Activated naive CD4-positive, alpha-beta T cell (primary cell): ENCODE measurements at places on chromosomes 3 and 15.

DNA sequence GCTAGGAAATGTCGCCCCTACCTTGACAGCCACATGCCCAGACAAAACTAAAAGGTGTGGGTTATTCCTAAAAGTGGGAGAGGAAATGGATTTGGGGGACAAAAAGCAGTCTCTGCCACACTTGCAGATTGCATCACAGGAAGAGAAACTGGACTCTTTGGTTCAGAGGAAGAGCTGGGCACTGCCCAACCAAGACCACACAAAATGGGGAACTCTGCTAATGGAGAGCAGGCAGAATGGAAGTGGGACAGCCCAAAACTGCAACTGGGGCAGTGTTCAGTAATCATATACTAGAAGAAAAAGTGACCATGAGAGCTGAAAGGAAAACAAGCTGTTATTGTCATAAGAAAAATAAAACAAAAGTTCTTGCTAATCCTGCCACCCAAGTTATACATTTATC lies 138.9 kb upstream of the FRMD4B start:
- DNase-seq: no peak

DNA sequence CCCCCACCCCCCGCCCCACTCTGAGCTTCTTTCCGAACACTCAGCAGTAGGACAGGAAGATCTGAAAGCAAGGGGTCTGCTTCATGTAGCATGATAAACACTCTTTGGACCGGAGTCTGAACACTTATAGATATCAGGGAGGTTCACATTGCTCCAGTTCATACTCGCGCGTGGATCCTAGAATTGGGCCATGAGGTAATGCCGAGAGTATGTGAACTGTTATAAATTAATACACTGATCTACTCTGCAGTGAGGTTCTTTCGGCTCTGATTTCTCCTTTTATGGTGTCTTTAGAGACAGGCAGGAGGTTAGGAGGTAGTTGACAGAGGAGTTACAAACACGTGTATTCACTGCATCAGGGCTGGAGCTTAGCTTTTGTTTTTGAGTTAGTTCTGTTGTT lies 223.0 kb downstream of the THSD4 start:
- DNase-seq: no peak

DNA sequence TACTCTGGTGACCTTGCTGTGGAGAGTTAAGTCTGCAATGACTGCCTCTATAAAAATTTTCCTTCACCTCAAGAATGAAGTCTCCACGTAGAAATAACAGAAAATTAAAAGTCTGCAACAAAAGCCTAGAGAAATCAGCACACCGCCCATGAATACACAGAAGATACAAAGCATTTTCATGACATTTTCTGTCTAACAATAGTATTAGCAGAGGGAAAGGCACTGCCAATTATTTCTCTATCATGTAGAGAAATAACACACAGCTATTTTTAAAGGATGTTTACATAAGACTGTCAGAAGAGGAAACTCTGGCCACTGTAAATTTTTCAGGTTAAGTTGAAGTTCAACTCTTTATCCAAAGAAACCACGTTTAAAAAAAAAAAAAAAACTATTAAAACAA lies 80.8 kb downstream of the GSK3B start:
- DNase-seq: no peak

DNA sequence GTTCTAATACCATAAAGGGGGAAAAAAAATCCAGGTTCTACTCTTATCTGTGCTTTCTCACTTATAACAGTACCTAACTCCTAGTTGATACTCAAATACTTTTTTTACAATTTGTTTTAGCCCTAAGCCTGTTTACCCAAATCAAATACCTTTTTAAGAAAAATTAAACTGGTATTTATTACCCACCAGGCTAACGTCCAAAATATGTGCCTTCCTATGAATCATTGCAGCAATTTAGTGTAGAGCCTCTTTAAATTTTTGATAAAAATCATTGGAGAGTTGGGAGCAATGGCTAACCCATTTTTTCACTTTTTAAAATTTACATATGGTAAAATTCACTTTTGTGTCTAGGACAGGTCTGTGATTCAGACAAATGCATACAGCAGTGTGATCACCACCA lies 27.9 kb downstream of the FILIP1L start:
- DNase-seq: no peak

DNA sequence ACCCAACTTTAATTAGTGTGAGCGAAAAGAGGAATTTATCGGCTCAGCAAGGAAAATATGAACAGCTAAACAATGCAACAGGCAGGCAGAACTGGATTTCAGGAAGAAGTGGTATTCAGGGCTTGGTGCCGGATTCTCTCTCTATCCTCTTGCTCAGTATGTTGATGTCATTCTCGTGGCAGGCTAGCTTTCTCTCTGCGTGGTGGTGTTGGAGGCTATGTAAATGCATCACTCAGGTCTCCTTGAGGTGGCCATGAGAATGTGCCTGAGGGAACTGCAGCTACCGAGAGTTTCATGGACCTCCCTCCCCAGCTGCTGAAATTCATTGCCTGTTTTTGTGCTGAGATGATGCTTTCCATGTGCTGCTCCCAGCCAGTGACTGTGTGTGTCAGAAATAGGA lies 18.3 kb upstream of the SYN2 start:
- DNase-seq: no peak

DNA sequence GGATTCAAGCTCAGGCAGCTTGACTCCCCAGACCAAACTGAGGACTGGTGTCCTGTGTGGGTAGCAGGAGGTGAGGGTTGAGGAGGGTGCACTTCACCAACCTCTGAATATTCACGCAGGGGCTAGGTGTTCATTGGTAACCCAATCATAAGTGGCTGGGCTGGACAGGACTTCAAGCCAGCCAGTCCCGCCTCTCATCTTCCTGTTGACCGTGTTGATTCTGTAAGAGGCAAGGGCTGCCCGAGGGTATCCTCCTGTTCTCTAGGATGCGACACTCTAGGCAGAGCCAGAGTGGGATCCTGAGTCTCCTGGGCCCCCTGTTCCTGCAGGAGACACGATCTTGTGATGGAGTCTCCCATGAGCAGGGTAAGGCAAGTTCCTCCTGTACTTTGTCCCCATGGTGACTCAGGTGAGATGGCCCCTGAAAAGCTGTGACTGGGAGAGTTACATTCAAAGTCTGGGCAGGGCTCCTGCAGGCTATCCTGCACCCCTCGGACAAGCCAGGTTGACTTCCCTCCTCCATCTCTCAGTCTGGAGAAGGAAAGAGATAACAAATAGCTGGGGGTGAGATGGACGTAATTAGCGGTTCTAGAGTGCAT lies 58.1 kb upstream of the POMGNT2 start:
- DNase-seq: no peak

- no peak for DNase-seq
Observed at GRCh38 chr3:18393906-18394305, 31.2 kb downstream of the SATB1 start.

DNA sequence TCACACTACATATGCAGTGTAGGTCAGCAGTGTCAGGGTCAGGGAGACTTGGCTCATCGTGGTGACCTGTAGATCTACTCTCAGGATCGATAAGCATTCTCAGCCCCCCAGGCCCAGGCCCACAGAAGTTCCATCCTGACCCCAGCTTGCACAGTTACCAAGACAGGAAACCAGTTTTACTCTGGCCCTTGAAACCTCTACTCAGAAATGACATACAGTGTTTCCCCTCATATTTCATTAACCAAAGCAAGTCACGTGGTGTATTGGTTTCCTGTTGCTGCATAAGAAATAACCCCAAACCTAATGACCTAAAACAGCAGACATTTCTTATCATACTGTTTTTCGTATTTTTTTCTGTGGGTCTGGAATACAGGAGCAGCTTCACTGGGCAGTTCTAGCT lies 242.2 kb downstream of the SLCO3A1 start:
- DNase-seq: no peak

- DNase-seq: no peak
Observed at GRCh38 chr15:43274136-43274535, 7.4 kb upstream of the TGM5 start.

DNA sequence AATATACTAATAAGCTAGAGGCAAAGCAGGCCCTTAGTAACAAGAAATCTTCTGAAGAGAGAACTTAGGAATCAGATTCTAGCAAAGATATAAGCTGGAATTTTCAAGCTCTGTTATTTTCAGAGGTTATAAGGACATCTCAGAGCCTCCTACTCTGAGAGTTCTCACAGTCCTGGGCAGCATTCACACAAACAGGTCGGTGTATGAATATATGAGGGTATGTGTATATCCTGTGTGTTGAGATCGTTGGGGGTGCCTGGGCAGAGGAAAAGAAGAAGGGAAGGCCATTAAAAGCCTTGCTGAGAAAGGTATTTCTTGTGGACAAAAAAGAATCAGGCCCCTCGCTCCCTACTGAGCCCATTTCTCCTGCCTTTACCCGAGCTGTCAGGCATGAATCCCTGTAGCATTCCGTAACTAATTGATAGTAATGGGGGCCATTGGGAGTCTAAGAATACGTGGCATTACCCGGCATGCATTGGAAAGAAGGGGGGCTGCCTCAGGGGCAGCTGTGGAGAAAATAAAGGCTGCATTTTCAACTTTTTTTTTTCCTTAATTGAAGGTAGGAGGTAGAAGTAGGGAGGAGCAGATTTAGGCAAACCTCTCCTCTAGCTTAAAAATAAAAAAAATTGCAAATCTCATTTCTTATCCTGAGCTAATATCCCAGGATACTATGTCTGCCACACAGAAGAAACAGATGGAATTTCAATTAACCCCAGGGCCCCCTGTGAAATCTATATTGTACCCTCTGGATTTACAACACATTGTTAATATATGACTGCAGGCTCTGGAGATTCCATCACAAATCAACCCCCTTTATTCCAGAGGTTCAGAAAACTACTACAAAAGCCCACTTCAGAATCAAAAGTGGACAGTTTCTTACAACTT lies 103.8 kb downstream of the GTPBP8 start:
- DNase-seq: no peak

DNA sequence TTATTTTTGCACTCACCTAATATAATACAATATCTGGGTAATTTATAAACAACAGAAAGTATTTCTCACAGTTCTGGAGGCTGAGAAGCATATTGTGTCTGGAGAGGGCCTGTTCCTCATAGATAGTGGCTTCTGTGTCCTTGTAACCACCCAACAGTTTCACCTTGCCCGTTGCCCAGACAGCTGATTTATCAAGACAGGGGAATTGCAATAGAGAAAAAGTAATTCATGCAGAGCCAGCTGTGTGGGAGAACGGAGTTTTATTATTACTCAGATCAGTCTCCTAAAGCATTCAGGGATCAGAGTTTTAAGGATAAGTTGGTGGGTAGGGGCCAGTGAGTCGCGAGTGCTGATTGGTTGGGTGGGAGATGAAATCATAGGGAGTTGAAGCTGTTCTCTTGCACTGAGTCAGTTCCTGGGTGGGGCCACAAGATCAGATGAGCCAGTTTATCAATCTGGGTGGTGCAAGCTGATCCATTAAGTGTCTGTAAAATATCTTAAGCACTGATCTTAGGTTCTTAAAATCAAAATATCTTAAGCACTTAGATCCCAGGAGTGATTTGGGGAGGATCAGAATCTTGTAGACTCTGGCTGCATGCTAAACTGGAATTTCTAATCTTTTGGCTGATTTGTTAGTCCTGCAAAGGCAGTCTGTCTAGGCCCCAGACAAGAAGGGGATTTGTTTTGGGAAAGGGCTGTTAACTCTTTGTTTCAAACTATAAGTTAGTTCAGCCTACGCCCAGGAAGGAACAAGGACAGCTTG lies 33.9 kb upstream of the C15orf39 start:
- DNase-seq: no peak

DNA sequence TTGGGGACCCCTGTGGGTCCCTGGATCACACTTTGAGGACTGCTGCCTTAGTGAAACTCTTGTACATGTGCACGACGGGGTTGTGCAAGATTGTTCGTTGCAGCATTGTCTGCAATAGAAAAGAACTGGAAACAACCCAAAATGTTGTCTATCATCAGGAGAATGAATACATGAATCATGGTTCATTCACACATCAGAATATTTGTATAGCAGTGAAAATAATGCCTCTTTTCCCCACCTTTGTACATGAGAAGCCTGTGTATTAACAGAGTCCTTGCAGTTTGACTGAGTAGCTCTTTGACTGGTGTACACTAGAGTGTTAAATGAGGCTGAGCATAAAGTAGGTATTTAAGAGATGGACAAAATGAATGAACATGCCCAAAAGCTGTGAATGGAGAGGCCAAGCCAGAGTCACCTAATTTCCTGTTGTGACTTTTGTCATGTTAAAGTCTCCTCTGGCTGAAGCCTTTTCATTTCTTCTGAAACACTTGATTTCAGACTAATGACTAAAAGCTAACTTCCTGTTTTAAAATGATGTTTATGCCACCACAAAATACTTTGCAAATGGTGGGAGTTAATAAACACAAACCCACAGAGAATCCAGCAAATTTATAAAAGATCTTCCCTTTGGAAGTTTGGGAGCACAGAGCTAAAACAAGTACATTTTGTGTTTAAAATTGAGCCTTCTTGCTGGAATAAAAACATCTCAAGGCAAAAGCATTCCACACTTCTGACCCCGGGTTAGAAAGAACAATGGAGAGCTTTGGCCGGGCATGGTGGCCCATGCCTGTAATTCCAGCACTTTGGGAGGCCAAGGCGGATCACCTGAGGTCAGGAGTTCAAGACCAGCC lies 20.6 kb upstream of the USP3 start:
- DNase-seq: no peak

GRCh38 chr3:132382267-132382666 lies 35.0 kb upstream of the DNAJC13 start:
- no peak for DNase-seq

DNA sequence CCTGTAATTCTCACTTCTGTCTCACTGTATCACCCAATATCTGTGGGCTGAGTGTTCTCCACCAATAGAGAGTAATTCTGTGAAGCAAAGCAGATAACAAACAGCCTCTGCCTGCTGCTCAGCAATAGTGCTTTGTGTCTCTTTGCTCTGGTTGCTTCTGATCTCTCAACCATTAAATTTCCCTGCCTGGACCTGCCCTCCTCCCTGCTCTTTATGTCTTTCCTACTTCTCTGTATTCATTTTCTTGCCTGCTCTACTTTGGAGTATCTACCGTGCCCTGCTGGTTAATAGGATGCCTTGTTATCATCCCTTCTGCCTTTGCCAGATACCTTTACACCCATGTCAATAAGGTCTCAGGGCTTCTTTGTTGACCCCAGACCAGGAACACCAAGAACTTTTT lies 102.9 kb upstream of the CGNL1 start:
- no peak for DNase-seq

DNA sequence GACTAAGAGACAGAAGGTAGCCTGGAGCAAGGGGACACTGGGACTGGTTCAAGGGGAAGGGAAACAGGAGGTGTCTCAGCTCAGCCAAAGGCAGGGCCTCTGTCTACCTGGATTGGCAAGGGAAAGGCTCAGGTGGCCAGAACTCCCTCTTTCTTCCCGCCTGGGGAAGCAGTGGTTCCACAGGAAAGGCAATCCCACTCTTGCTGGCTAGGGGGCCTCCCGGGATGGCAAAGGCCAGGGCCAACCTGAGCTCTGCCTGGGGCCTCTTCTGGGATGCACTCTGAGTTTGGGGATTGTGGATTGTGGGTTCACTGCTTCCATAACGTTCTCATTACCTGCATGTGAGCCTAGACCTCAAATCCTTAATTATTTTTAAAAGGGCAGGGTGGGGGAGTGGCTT lies 13.0 kb upstream of the PARP6 start:
- DNase-seq: no peak
